Activated T-helper 1 cell treated with anti-CD3 and anti-CD28 coated beads, Interleukin-12 subunit alpha, Interleukin-12 subunit beta, Interleukin-2, Interleukin-4 antibody, amounts not matched to agents 30 ng/mL and 10 ng/mL and 1 ng/mL, durations not matched to agents 14 hours and 24 hours and 36 hours (primary cell): ENCODE measurements at places on chromosomes 4 and X.

DNA sequence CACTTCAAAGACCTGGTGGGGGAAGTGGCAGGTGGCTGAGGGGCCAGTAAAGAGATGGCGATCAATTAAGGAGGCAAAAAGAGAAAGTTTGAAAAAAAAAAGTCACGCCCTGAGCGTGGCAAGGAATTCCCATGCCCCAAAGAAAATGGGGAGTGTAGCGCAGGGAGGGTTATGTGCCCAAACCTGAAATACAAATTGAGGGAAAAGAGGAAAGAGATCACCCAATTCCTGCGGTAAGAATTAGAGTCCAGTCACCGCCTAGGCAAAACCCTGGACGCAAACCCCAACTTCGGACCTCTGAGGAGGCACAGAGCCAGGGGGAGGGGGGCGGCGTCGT lies 595 bp downstream of the ENOX2 start:
- peaks cover 7% of the 10 kb centered on the region for H3K36me3 ChIP-seq
- H3K27ac ChIP-seq: peak overlapping the region; percentile 83
- no peak overlapping the region for H3K4me3 ChIP-seq
- DNase-seq: no peak
- H3K4me1 ChIP-seq: peaks cover 9% of the 10 kb centered on the region
- peaks cover 5% of the 10 kb centered on the region for H3K27me3 ChIP-seq

DNA sequence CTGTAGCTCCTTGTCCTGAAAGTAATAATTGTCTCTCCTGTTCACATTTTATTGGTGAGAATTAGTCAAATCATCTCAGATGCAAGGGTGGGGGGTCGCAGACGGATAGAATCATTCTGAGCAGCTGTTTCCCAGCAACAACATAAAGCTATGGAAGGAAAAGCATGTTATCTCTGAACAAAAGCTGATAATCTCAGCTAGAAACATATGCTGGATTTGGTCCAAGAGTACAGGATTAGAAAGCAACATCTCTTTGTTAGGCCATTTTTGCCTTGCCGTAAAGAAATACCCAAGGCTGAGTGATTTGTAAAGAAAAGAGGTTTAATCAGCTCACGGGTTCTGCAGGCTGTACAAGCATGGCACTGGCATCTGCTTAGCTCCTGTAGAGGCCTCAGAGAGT lies 472.8 kb upstream of the BOD1L1 start:
- no peak for DNase-seq
- no peaks in the 10 kb centered on the region for H3K4me1 ChIP-seq
- H3K27me3 ChIP-seq: no peaks in the 10 kb centered on the region
- H3K36me3 ChIP-seq: no peaks in the 10 kb centered on the region
- H3K4me3 ChIP-seq: no peak overlapping the region
- H3K27ac ChIP-seq: no peak overlapping the region

DNA sequence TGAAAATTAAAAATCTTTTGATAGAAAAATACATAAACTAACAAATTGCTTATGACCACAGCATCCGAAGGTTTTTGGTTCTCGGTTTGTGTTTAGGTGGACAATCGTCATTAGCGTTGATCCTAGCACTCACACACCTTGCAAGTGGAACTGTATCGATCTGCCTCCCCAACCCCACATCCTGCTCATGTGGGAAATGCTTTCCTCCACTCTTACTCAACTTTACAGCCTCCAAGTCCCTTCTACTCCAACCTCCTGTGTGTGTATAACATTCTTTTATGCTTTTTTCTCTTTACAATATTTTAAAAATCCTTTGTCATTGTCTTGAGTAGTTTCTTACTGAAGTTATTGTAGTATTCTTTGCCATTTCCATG lies 15.6 kb upstream of the TMEM131L start:
- peak overlapping the region; percentile 60 for H3K4me3 ChIP-seq
- H3K27me3 ChIP-seq: no peaks in the 10 kb centered on the region
- H3K4me1 ChIP-seq: peaks cover 18% of the 10 kb centered on the region
- H3K27ac ChIP-seq: peak overlapping the region; percentile 78

DNA sequence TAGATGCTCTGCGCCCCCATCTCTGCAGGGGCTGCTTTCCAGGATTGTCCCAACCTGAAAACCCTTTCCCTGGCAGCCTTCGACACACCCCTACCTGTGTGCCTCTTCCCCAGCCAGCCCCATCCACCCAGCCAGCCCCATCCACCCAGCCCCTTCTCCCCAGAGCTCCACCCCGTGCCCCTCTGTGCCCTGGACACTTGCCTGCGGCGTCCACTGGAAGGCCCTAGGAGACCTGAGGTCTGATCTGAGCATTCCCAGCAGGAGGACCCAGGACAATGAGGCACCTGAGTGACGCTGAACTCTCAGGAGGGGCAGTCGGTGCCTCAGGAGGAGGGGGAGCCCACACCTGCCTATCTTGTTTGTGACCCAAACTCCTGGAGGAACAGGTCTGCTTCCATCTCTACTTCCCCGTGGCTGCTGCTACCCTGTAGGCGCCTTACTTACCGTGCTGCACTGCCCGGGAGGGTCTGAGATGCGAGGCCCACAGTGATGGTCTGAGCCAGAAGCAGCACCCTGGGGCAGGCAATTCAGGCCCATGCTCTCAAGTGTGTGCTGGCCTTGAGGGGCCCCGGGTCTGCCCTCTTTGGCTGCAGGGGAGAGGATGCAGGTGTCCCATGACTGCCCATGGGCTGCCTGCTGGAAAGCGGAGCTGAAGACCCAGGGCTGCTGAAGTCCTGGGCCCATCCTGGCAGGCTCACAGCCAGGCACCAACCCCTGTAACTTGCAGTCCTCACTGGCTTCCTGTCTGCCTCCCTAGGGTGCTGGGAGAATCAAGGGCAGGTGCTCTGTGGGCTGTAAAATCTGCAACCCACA lies 4.9 kb downstream of the LRPAP1 start:
- H3K4me1 ChIP-seq: peaks cover 22% of the 10 kb centered on the region
- H3K36me3 ChIP-seq: peaks cover 8% of the 10 kb centered on the region
- no peak for DNase-seq
- no peak overlapping the region for H3K27ac ChIP-seq
- no peaks in the 10 kb centered on the region for H3K27me3 ChIP-seq
- no peak overlapping the region for H3K4me3 ChIP-seq

DNA sequence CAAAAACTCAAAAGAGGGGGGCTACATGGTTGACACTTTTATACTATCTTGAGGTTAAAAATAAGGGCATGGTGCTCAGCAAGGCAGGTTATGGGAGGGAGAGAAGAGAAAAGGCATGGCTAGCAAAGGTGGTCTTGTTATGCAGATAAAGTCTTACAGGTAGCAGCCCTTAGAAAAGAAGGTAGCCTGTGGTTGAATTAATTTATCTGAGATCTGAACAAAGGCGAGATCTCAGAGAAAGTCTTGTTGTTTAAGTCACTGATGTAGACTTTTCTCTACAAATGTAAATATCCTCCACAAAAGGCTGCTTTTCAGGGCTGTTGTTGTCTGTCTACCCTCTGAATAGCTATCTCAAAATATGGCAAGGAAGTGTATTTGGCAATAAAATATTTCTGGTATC lies 1250.4 kb downstream of the PCDH18 start:
- no peak overlapping the region for H3K4me3 ChIP-seq
- no peak overlapping the region for H3K27ac ChIP-seq
- no peaks in the 10 kb centered on the region for H3K4me1 ChIP-seq
- no peak for DNase-seq
- H3K27me3 ChIP-seq: no peaks in the 10 kb centered on the region

- H3K27me3 ChIP-seq: no peaks in the 10 kb centered on the region
- DNase-seq: no peak
- H3K36me3 ChIP-seq: peaks cover 31% of the 10 kb centered on the region
- H3K4me3 ChIP-seq: no peak overlapping the region
- no peak overlapping the region for H3K27ac ChIP-seq
Observed at GRCh38 chr4:98536631-98537030, 121.8 kb downstream of the TSPAN5 start.

DNA sequence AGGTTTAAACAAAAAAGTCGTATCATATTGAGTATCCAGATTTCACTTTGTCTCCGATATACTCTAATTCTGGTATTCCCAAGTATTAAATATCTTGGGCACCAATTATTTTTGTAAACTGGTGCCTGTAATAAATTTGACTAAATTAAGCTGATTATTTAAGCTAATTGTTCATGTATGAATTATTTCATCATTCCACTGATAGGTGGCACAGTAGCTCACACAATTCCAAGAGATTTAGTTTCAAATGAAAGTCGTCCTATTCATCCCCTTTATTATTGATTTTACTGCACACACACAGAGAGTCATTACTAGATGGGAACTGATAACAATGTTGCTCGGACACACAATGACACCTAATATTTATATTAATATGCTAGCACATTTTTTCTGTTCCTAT lies 432.4 kb downstream of the DMD start:
- H3K4me3 ChIP-seq: no peak overlapping the region
- H3K27ac ChIP-seq: no peak overlapping the region
- H3K27me3 ChIP-seq: no peaks in the 10 kb centered on the region
- DNase-seq: no peak
- H3K36me3 ChIP-seq: no peaks in the 10 kb centered on the region
- no peaks in the 10 kb centered on the region for H3K4me1 ChIP-seq

DNA sequence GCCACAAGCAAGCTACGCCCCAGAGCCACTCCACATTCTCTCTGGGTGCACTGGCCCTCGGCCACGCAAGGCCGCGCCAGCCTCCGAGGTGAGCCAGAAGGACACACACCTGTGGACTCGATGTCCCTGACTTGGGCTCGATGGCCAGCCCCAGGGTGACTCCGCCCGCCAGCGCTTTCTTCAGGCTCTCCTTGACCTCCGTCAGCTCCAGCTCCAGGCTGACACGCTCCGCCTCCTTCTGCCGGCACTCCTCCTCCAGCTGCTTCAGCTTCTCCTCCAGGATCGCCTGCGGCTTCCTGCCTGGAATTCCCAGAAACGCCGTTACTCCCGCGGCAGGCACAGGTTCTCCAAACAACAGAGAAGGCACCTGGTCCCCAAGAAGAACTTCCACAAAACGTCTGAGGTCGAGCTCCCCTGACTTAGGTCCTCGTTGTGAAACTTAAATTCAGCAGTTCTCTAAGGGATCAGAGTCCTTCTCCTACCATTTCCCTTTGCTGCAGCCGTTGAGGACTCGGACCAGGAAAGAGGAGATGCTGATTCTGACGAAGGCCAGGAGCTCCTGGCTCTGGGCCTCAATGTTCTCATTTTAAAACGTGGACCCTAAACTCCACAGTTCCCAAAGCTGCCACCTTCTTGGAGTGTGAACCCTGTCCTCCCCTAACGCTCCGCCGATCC lies 166.8 kb downstream of the AFAP1 start:
- H3K27ac ChIP-seq: no peak overlapping the region
- H3K4me3 ChIP-seq: no peak overlapping the region
- H3K27me3 ChIP-seq: peaks cover 2% of the 10 kb centered on the region

GRCh38 chr4:54783402-54784110 lies 125.8 kb downstream of the KIT start:
- H3K4me1 ChIP-seq: no peaks in the 10 kb centered on the region
- H3K4me3 ChIP-seq: no peak overlapping the region
- H3K27ac ChIP-seq: no peak overlapping the region
- DNase-seq: no peak
- no peaks in the 10 kb centered on the region for H3K27me3 ChIP-seq

GRCh38 chrX:19019996-19020395 lies 36.1 kb upstream of the PHKA2 start:
- no peaks in the 10 kb centered on the region for H3K27me3 ChIP-seq
- no peak overlapping the region for H3K27ac ChIP-seq
- H3K4me3 ChIP-seq: no peak overlapping the region
- no peak for DNase-seq
- H3K36me3 ChIP-seq: no peaks in the 10 kb centered on the region

DNA sequence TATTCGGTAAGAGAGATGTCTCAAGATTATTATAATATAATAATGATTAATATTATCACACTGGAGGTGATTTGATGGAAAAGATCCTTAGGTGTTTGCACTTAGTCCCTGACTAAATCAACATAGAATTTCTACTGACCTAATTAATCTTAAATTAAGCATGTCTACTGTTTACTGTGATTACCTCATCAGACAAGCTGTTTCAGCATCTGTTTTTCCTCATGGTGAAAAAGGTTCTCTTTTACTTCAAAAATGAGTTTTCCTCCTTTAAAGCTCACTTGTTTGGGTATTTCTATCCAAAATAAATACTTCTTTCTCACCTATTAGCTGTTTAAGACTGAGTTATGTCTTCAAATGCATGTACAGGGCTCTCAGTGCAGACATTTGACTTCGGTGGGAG lies 407.8 kb downstream of the NKX6-1 start:
- no peaks in the 10 kb centered on the region for H3K4me1 ChIP-seq
- no peak overlapping the region for H3K27ac ChIP-seq
- no peak for DNase-seq
- H3K36me3 ChIP-seq: no peaks in the 10 kb centered on the region
- no peak overlapping the region for H3K4me3 ChIP-seq
- no peaks in the 10 kb centered on the region for H3K27me3 ChIP-seq

DNA sequence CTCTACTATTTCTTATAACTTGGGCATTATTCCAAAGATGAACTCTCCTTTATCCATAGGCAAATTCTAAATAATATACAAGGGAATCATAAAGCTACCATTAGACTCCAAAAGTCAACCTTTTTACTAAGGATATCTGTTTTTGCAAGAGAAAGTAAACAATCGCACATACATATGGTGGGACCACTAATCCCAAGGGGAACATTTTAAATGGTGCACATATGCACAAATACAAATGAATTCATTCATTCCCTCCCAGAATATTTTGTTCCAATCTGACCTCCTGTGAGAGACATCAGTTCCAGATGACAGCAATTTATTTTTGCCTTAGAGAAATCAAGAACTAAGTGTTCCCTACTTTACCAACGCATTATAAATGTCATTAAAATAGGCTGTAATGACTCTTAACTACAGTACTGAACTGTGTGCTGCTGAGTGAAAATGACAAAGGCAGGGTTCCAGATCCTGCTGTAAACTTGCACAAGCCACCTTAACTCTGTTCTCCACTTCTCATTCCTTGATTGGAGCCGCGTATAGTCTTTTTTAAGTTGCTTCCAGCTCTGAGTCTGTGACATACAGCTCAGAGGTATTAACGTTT lies 2.0 kb downstream of the DHX15 start:
- H3K36me3 ChIP-seq: peaks cover 44% of the 10 kb centered on the region
- H3K27ac ChIP-seq: peak overlapping the region; percentile 51
- no peak for DNase-seq
- H3K4me1 ChIP-seq: peaks cover 44% of the 10 kb centered on the region
- no peaks in the 10 kb centered on the region for H3K27me3 ChIP-seq
- peak overlapping the region; percentile 100 for H3K4me3 ChIP-seq

GRCh38 chr4:10026485-10026884 lies 5.2 kb upstream of the SLC2A9 start:
- no peaks in the 10 kb centered on the region for H3K36me3 ChIP-seq
- H3K27ac ChIP-seq: no peak overlapping the region
- DNase-seq: no peak
- H3K4me1 ChIP-seq: no peaks in the 10 kb centered on the region
